ENCODE measurements at places on chromosomes 4 and X.

DNA sequence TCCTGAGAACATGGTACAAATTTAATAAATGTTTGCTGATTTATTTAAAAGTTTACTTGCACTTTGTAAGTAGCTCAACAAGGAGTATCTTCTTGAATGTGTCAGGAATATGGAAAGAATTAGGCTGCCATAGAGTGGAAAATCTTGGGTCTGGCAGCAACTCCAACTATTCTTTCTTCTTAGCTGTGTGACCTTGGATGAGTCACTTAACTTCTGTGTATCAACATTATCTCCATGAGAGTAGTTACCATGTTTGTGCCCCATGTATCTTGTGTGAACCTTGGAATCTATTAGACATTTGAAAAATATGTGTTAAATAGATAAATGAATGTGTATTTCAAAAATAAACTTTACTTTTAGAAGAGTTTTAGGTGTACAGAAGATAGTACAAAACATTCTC lies 348.8 kb downstream of the GBA3 start:
- DNase-seq: no peak

GRCh38 chr4:113971706-113972360 lies 7.6 kb downstream of the ARSJ start:
- no peak for DNase-seq

DNA sequence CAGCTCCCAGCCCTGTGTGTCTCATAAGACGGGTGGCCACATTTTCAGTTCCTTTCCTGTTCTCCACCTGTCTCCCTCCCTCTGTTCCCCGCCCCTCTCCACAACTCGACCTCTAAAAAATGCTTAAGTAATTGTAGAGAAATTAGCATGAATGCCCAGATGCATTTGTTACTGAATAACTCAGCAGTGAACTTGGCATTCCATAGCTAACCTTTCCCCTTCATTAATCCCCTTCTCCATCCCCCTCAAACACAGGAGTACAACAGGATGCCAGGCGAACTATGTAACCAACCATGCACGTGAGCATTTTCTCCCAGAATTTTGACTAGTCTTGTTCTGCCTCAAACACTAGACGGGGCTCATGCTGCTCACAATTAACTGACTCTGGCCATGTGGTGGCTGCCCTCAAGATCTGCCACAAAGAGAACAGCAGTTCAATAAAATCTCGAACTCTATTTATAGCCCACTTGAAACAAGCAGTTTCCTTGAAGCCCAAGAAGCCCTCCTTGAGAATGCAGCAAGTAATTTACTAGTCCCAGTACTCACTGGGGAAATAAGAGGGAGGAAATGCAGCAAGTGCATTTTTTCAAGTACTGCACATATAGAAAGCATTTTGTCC lies 351.2 kb downstream of the ARHGAP24 start:
- no peak for DNase-seq

DNA sequence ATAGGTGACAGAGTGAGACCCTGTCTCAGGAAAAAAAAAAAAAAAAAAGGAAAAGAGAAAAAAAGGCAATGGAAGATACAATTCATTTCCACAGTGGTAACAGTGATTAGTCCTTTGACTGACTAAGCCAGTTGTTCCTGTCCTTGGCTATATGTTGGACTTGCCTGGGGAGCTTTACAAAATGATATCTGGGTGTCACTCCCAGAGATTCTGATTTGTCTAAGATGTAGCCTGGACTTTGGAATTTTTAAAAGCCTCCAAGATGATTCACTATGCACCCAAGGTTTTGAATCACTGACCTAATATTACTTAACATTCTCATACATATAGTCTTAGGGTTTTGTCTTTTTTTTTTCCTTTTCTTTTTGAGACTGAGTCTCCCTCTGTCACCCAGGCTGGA lies 16.9 kb downstream of the HELQ start:
- no peak for DNase-seq

DNA sequence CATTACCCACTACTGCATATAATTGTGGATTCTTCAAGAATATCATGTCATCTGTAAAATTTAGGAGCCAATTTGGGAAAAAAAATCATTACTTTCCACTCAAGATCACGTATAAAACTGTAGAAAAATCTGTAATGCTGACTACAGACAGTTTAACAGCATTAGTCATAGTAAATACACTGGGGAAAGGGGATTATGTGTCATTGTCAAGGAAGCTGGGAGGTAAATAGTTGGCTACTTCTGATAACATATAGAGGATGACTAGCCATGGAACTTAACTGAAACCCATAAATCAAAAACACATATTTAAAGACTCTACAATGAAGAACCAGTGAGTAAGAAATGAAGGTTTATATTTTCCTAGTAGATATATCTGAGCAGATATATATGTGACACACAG lies 1666.4 kb upstream of the IGFBP7 start:
- DNase-seq: no peak

- no peak for DNase-seq
Measured at GRCh38 chrX:27350476-27350875, 112.7 kb downstream of the PPP4R3C start.

DNA sequence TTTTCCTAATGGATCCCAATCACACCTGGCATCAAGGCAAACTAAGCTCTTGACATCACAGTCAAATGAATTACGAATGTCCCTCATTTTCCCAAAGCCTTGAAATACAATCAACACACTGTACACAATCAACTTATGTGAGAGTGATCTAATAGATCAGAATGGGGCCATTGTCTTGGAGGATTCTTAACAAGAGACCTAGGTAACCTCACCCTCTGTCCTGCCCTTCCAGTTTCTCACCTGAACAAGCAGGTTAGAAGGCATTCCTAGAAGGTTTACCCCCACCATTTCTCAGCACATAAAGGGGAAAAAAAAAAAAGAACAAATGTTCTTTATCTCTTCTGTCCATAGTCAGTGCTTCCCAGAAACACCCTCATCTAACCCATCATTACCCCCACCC lies 6.3 kb downstream of the SLC39A8 start:
- DNase-seq: no peak

DNA sequence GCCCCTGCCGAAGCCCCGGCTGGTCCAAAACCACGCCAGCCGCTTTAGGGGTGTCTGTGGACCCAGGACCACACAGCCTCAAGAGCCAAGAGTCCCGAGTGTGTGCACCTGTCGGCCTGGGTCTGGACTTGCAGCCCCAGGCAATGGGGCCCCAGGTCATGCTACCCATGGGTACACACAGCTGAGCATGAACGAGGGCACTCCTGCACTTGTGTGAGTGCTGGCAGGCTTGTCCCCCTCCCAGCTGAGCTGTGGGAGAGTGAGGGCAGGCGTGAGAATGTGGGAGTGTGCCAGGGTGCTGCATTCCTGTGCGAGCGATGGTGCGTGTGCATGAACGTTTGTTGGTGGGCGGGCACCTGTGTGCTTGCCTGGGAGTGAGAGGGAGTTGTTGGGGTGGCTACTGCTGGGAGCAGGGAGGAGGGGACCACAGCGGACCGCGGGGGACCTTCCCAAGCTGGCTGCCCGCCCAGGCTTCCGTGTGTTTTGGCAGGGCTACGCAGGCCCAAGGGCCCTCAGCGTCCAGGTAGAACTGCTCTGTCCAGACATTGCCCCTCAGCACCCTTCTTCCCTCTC lies 30.8 kb downstream of the BLOC1S4 start:
- DNase-seq: no peak

DNA sequence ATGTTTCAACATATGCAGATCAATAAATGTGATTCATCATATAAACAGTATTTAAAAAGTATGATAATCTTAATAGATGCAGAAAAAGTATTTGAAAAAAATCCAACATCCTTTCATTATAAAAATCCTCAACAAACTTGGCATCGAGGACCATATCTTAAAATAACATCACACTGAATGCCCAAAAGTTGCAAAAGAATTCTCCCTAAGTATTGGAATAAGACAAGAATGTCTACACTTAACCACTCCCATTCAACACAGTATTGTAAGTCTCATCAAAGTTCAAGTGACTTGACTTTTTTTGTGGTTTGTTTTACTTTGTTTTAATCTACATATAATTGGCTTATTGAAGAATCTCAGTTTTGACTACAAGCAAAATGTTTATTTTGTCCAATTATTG lies 779.0 kb upstream of the SLIT2 start:
- no peak for DNase-seq

DNA sequence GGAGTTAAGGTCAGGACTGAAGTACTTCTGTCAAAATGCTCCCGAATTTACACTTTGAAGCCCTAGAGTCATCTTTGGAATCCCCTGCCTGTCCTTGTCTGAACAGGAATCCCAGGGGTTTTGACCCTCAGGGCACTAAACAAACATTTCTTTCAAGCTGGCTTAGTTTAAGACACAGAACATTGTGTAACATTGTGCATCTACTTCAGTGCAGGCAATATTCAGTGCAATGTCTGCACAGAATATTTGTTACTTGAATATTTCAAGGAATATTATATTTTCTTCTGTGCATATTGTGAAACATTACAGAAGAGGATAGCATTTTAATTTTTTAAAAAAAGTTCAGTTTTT lies 763.4 kb downstream of the PCDH18 start:
- no peak for DNase-seq

DNA sequence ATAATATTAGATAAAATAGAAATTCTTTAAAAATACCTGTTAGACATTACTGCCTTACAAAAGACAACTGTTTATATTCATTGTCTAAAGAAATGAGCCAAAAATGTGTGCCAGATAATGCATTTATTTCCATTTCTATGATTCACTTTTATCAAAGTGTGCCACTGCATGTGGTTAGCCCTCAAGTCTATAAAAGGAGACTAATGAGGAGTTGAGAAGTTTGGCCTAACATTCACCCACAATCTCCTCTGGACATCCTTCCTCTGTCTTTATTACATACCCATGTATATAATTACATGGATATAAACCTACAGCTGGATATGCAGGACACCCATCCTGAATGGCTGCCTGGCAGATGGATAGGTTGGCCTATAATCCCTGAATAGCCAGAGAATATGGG lies 42.6 kb upstream of the PDE5A start:
- no peak for DNase-seq

- DNase-seq: no peak
Measured at GRCh38 chr4:88949605-88950004, 107.4 kb downstream of the FAM13A start.

- DNase-seq: no peak
Measured at GRCh38 chr4:94826206-94826605, 68.5 kb downstream of the BMPR1B start.

- DNase-seq: no peak
Measured at GRCh38 chr4:95360906-95361695, 187.7 kb downstream of the UNC5C start.

DNA sequence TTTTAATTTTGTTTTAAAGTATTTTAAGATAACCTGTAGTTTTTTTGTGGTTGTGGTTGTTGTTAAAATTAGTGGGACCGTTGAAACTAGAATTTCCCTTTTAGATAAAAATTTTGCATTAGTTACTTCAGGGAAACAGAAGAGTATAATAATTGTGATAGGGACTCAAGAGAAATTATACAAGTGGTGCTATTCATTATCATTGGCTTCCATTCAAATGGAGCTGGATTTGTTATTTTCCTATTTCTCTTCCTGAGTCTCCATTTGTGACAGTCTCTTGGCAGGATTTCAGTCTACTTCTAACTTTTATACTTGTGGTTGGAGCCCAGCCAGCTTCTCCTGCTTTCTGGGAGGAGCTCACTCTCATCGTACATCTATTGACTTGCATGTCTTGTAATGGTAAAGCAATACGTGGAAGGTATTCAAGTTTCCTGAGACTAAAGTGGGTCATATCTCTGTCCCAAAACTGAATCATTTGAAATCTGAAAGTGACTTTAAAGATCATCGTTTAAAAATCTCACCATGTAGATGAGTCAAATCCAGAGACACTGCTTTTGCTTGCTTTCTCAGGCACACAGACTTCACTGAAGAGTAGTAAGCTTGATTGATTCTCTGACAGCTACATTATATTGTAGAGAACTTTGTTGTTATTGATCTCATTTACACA lies 155.8 kb downstream of the RPA4 start:
- no peak for DNase-seq

- DNase-seq: no peak
Measured at GRCh38 chr4:7027913-7028312, 15.3 kb upstream of the TADA2B start.

DNA sequence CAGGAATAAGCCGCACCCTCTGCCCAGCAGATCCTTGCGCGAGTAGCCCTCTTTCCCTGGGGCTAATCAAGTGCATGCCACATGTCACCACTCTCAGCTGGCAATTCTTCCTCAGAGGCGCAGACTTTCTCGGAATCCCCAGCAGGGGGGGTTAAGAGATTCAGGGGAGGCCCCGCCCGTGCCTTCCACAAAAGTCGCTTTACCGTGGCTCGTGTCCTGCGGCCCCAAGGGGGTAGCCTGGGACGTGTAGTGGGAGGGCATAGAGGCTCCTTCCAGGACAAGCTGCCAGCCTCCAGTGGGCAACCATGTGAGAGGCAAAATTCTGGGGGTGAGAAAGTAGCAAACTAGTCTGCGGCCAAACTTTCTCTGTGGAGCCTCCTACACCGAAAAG lies 652 bp downstream of the SRPX start:
- DNase-seq: peak; percentile 45

DNA sequence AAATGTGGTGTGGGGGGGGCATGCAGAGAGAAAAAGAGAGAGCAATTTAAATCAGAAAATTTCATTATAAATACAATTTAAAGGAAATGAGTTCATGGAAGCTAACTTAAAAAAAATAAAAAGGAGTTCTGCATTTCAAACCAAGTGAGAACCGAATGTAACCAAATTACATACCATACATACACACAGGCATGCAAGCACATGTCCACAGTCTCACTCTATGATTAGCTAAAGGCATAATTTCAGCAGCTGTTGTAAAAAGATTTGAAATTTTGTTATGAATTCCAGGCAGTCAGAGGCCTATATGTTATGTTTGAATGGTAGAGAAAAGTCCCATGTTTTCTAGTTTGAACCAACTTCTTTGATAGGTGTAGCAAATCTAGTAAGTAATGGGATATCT lies 611.6 kb upstream of the ADGRL3 start:
- no peak for DNase-seq

- DNase-seq: no peak
Measured at GRCh38 chr4:15516494-15516893, 46.8 kb downstream of the CC2D2A start.

- DNase-seq: no peak
Measured at GRCh38 chr4:7307394-7308099, 115.2 kb downstream of the SORCS2 start.
